ENCODE measurements at places on chromosomes 4 and X.

GRCh38 chr4:40243386-40243948, 46.6 kb downstream of the RHOH start:
- DNase-seq = no peak

DNA sequence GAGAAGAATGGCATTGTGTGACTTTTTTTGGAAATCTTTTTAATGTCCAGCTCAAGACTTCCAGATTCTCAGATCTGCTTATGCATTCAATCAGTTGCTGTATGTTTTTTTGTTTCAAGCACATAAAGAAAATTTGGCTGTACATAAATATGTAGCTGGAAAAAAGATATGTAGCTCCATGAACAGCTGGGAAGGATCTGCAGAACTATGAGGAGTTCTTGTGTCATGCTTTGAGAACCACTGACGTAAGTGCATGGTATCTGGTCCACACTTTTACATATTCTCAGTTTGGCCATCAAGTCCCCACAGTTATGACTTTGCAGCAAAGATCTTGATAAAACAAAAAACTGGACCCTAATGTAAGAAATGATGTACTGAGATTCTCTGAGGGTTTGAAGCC, 165.9 kb downstream of the KIT start:
- DNase-seq = no peak

DNA sequence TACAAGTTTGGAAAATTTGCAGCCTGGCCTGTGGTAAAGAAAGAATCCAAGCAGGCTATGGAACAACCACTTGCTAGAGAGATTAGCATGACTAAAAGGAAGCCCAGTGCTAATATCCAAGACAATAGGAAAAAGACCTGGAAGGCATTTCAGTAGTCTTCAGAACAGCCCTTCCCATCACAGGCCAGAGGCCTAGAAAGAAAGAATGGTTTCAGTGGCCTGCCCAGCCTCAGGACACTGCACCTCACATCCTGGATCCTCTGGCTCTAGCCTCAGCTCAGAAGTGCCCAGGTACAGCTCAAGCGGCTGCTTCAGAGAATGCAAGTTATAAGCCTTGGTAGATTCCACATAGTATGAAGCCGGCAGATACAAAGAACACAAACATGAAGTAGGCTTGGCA, 449.8 kb upstream of the AR start:
- no peak for DNase-seq

- DNase-seq = no peak
Observed at GRCh38 chr4:51851937-51852290, 9.0 kb downstream of the DCUN1D4 start.

GRCh38 chr4:123398853-123399626, 2.4 kb downstream of the SPRY1 start:
- peak; percentile 54 for DNase-seq

DNA sequence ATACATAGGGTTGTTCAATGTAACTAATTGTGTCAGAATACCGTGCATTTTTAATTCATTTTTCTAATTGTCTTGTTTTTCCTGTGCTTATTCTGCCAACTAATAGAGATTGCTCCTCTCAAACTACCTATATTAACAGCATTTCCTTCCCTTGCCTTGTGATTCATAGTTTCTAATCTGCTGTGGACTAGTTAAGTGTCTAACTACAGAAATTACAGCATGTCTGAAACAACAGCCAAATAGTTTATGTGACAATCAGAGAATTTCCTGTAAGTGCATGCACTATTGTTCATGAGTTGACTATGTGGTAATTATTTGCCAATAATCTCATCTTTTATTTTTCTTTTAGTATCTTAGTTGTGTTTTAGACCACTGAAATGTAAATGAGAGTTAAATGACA, 4.1 kb upstream of the SEC24B start:
- peak; percentile 83 for DNase-seq

DNA sequence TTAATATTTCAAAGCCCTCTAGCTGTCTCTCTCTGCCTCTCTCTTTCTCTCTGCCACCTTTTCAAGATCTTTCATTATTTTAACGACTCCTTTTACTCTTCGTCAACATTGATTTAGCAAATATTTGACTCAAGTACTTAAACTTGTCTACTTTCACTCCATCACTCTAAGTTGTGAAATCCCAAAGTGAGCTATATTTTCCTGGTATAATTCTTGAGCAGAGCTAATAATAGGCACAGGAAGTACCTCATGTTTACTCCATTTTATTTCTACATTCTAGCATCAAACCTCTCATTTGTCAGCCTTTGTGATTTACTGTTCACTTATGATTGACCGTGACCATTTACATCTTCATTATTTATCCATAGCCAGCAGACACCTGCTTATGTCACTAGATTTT, 482.5 kb downstream of the RPA4 start:
- DNase-seq = no peak

DNA sequence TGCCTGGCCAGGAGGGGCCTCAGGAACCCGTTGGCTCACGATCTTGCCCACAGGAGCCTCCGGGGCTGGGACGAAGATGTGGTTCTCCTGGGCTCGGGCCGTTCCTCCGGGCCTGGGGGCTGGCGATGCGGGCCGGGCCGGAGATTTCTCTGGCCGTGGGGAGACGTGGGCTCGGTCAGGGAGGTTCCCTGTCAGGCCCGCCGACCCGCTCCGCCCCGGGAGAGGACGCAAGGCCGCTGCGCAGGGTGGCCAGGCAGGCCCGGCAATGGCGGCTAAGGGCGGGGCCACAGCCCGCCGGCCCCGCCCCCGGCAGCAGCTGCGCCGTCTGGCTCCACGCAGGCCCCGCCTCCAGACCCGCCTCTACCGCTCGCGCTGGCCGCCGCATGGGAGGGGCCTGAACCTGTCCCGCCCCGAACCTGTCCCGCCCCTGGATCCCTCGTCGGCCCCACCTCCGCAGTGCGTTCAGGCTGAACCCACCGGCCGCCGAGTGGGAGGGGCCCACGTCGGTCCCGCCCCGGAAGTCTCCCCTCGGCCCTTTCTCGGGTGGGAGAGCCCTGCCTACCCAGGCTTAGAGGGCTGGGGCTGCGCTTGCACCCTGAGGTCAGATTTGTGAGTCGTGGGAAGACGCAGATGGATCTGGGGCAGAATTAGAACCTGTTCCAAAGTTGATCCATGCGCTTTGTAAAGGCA, at the start of gene FAM3A:
Gene FAM3A, minus strand, starts transcription at position 267 of the 690 bp plus-strand sequence. CDS start 460 bp downstream, outside the sequence.
- peak; percentile 96 for DNase-seq

- no peak for DNase-seq
Observed at GRCh38 chr4:107349732-107350131, 313.6 kb upstream of the DKK2 start.

GRCh38 chrX:18877469-18877868, 106.4 kb downstream of the PHKA2 start:
- no peak for DNase-seq

DNA sequence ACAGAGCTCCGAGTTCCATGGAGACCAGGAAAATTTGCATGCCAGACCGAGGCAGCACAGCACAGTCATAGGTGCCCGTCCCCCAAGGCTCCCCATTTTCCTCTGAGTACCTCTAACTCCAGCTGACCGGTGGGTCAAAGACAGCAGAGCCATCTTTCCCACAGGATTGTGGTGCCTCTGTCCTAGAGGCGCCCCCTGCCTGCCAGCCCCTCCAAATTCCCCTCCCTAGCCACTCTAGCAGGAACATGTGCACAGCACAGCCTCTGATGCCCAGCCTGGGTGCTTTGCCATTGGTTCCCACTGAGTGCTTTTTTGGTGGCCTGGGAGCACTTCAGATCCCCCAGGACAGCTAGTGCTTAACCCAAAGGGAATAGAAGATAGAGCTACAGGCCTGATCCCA, 368.5 kb upstream of the PABPC5 start:
- DNase-seq = no peak

DNA sequence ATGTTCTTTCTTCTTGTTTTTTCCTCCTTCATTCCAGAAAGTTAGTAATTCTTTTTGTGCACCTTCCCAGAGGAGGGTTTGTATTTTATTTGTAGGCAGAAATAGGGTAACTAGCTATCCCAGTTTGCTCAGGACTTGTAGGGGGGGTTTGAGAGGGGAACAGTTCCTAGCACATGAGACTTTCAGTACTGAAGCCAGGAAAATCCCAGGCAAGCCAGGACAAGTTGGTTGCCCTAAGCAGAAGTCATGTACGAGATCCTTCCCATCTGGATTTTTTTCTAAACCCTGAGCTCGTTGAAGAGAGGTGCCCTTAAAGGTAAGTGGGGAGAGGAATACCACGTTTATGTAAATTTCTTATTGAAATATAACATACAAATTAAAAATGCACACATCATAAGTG, 15.6 kb upstream of the TAB3 start:
- no peak for DNase-seq

DNA sequence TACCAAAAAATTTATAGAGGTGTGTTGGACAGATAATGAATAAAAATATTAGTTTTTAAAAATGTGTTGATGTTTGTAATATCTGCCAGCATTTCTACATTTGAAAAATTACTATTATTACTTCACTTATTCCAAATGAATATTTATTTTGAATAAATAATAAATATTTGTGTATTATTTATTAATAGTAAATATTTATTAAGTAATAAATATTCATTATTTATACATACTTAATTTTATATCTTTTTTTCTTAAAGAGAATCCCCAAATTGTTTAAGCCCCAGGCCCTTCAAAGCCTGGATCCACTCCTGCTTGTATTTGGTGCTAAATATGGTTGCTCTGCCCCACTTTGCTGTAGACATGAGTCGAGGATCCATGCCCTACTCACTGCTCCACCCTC, 60.5 kb upstream of the HOPX start:
- no peak for DNase-seq

- DNase-seq = no peak
Observed at GRCh38 chr4:161538941-161539340, 624.9 kb downstream of the FSTL5 start.

DNA sequence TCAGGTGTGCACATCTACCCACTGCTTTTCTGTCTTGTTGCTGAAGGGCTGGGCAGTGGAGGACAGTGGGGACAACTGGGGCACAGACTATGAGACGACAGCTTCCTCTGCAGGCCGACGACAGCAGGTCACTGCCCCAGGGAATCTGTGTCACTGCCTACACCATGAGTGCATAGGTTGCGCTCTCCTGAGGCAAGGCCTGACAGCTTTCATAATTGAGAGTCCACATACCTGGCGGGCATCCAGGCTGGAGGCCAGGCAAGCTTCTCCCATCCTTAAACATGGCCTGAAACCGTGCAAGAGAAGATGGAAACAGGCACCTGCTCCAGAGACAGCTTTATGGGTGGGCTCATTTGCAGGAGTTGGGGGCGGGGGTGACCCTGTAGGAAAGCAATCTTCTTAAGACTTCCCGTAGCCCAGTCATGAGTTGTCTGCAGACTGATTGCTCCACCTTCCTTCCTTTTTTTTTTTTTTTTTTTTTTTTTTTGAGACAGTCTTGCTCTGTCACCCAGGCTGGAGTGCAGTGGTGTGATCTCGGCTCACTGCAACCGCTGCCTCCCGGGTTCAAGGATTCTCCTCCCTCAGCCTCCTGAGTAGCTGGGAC, 2.9 kb downstream of the ANOS1 start:
- no peak for DNase-seq

- no peak for DNase-seq
Observed at GRCh38 chrX:142663330-142664095, 362.2 kb upstream of the SPANXN4 start.

DNA sequence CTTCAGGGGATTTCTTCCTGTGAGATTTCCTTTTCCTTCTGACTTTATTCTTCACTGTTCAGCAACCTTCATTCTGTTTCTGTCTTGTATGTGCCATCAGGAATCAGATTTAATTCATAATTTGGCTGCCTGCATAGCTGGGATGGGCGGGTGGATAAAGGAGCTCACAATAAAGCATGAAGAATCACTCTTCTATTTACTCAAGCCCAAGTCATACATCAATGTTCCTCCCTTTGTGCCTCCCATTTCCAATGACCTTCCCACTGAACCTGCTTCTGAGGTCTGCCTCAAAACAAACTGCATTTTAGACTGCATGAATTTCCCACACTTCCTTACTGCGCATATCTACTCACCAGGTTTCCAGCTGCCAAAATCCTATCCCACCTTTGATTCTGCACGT, 14.0 kb downstream of the PDGFC start:
- DNase-seq = no peak

- no peak for DNase-seq
Observed at GRCh38 chr4:127783026-127783769, 1.1 kb downstream of the HSPA4L start.

- DNase-seq = no peak
Observed at GRCh38 chr4:14383652-14384051, 618.6 kb upstream of the CPEB2 start.

GRCh38 chrX:100883654-100884053, 9.5 kb upstream of the NOX1 start:
- no peak for DNase-seq

DNA sequence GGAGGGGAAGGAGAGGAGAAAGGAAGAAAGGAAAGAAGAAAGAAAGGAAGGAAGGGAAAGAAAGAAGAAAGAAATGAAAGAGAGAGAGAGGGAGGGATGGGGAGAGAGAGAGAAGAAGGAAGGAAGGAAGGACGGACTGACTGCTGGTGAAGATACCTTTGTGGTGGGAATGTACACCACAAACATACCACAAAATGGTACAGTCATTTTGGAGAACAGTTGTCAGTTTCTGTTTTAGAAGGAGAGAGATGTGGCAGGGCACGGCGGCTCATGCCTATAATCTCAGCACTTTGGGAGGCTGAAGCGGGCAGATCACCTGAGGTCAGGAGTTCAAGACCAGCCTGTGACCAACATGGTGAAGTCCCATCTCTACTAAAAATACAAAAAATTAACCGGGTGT, 40.0 kb upstream of the SHISA3 start:
- peak; percentile 56 for DNase-seq

GRCh38 chr4:22595684-22596083, 79.8 kb upstream of the ADGRA3 start:
- peak; percentile 10 for DNase-seq

DNA sequence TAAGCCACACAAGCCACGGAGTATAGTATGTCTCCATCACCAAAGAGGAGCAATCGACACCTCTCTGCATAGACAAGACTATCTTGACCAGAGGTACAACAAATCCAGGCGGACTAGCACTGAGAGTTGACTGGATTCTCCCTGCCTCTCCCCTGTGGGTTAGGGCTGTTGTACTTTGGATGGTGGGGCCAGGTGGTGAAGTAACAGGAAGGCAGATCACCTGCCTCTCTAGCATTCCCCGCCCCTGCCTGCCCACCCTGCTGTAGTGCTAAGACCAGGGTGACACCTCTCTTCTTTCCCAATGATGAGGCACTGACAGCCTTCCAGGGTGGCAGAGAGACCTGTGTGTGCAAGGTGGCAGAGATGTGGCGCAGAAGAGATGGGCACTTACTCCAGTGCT, 47.5 kb upstream of the TRIM2 start:
- no peak for DNase-seq

- DNase-seq = peak; percentile 17
Observed at GRCh38 chr4:84258905-84259830, 239.9 kb downstream of the NKX6-1 start.

- DNase-seq = no peak
Observed at GRCh38 chr4:149409555-149409962, 406.1 kb downstream of the IQCM start.

DNA sequence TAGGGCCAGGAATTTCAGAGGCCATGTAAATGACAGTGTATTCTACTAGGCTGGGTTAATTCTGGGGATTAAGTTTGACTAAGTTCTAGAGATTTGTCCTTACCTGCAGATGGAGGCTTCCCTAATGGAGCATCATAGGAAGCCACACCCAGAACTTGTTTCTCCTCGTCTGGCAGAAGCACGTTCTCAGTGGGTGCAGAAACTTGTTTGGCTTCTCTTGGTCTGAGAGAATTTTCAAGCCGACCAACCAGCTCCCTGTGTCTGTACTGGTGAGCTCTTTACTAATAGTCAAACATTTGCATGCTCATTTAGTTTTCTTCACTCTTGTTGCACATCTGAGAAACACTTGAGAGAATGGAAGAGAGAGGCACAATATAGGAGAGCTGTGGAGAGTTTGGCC, 907 bp upstream of the ATP10D start:
- no peak for DNase-seq

Measured in activated CD4-positive, alpha-beta T cell treated with anti-CD3 and anti-CD28 coated beads, Interleukin-10, Interleukin-2, amounts not matched to agents 100 ng/mL and 50 ng/mL, durations not matched to agents 16 hours and 8 hours (primary cell).